ENCODE measurements at places on chromosomes 5 and 9. TPM values are rescaled to one million over a fixed set of nuclear protein-coding genes. Genes with fewer than 3 reads are reported as not detected.

- DNase-seq: no peak
Observed at GRCh38 chr5:3778000-3778550, 182.4 kb downstream of the IRX1 start.

DNA sequence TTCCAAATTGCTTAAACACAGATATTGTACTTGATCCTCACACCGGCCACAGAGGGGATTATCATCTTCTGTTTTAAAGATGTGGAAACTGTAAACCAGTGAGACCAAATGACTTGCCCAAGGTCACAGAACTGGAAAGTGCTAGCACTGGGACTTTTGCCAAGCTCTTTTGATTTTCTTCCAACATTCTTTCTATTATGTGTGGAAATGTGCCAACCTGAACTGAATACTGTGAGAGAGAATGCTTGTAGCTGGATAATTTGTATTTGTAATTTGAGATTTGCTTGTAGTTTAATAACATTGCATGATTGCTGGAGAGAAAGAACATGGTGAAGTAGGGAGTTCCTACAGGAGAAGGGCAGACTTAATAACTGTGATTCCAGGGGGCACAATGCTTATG, 977.9 kb upstream of the NUDT12 start:
- DNase-seq: no peak

LMNB1 gene
- 174 TPM for total RNA-seq

ZMAT2 gene
- 42.7 TPM for total RNA-seq

DNA sequence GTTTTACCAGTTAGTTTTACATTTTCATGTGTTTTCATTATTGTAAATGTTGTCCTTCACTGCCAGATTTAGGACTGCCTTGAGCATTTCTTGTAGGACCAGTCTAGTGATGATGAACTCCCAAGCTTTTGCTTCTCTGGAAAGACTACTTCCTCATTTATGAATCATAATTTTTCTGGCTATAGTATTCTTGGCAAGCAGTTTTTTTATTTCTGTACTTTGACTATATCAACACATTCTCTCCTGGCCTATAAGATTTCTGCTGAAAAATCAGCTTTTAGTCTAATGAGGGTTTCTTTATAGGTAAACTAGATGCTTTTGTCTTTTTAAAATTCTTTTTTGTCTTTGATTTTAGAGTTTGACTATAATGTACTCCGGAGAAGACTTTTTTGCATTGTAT, 256.8 kb upstream of the GRAMD2B start:
- DNase-seq: no peak

DNA sequence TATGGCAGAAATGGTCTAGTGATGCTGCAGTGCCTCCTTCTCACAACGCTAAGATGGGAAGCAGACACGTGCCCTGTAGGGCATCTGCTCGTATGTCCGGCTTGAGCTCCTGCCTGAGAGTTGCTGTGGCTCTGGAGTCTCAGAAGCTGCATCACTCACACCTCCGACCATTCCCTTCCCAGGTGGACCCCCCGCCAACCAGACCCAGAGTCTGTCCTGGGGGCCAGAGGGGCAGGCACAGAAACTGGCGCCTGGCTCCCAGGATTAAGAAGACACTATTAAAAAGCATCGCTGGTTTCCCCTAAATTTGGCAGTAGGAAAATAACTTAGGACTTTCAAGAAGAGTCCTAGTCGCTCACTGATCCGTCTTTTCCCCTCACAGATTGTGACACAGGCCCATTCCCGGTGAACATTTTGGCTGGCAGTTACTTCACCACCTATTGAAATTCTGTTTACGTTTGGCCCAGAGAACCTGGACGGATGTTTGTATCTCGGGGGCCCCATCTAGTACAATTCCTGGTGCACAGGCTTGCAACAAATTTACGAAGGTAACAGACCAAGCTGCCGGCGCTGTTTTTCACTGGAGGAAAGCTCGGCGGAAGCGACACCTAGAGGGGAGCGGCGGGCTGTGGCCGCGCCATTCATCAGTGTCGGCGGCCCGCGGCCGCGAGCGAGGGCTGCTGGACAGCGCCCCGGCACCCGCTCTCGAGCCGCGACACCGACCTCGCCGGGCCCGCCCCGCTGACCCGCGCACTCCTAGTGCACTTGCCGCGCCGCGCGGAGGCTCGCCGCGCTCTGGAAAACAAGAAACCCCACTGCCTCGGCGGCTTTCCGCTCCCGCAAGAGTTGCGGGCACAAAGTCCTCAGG, 1.6 kb downstream of the FSTL4 start:
- peak; percentile 92 for DNase-seq
